Neural crest cell (in vitro differentiated cells): ENCODE measurements at places on chromosomes 3 and 15.

GRCh38 chr3:188239577-188239976 lies 85.6 kb downstream of the LPP start:
- no peak for DNase-seq

GRCh38 chr3:139532976-139533375 lies 6.6 kb downstream of the RBP1 start:
- DNase-seq = no peak

- no peak for DNase-seq
These were observed 17.8 kb downstream of the CCDC54 start for GRCh38 chr3:107395066-107395465.

DNA sequence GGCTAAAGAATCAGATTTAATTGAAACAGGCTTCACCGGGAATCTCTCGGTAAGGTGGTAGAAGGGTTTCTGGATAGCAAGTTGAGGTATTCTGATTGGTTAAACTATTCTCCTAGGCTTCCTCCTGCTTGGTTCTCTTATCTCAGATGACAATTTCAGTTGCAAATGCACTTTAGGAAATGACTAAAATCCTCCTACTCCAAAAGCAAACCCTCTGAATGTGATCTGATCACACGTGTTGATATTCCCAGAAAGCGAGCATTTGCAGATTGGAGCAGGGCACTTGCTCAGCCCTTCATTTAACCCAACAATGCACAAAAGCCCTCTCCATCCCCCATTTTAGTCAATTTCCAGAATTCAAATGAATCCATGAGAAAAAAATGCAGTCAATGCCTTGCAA lies 55.6 kb upstream of the ICE2 start:
- DNase-seq = no peak

- no peak for DNase-seq
These were observed 638.8 kb upstream of the GRM7 start for GRCh38 chr3:6222069-6222468.

DNA sequence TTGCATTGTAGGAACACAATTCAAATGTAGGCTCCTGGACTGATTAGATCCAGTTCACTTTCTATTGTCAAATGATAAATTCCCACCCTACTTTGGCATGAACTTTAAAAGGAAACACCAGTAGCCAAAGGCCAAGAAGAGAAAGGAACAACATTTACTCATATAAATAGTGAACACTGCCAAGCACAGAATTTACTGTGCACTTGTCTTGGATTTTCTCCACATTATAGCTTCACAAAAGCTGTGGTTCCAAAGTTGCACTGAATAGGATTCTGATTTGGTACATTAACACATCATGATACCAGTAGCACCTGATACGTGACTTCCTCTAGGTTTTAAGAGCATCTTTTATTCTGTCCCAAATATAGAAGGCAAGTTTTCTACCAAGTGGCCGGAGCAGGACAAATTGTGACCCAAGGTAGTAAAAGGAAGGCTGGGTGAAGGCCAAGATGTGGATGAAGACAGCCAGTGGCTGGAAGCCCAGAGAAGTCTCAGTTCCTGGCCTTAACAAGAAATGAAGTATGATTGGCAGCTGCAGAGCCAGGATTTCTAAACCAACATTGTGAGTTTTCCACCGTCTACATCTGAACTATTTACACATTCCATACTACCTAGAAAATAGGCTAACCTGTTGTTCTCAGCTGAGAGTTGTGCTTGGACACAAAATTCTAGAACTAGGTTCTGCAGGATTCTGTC lies 206.7 kb downstream of the THRB start:
- no peak for DNase-seq

DNA sequence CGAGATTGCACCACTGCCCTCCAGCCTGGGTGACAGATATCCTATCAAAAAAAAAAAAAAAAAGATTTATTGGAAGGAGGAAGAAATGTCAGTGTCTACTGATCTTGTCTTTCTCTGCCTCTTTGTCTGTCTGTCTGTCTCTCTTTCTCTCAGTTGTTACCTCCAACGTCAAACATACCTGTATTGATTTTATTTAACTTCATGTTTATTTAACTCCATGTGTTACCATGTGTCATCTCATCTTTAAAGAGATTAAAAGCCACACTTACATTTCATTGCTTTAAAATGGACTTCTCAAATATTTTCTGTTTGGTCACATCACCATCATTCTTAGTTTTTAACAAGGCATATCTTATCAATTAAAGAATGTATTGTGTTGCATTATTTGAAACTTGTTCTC lies 9.4 kb downstream of the CLDN11 start:
- no peak for DNase-seq

- DNase-seq = no peak
These were observed 118.0 kb downstream of the TNIK start for GRCh38 chr3:171342200-171342599.

- no peak for DNase-seq
These were observed 73.8 kb downstream of the MB21D2 start for GRCh38 chr3:192843723-192844485.

GRCh38 chr15:60720493-60721256 lies 241.7 kb upstream of the ICE2 start:
- DNase-seq = no peak

DNA sequence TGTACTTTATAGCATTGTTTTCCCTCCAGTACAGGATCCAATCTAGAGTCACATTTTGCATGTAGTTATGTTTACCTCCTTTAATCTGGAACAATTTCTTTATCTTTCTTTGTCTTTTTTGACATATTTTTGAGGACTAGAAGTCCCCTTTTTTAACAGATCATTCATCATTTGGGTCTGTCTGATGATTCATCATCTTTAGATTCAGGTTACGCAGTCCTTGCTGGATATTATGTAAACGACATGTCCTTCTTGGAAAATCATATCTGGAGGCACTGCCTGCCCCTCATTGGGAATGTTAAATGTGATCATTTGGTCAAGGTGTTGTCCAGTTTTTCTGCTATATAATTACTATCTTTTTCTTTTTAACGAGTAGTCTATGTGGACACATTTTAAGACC lies 18.3 kb downstream of the TGM4 start:
- no peak for DNase-seq

- DNase-seq = no peak
These were observed 69.9 kb downstream of the CMTM8 start for GRCh38 chr3:32308378-32308777.

DNA sequence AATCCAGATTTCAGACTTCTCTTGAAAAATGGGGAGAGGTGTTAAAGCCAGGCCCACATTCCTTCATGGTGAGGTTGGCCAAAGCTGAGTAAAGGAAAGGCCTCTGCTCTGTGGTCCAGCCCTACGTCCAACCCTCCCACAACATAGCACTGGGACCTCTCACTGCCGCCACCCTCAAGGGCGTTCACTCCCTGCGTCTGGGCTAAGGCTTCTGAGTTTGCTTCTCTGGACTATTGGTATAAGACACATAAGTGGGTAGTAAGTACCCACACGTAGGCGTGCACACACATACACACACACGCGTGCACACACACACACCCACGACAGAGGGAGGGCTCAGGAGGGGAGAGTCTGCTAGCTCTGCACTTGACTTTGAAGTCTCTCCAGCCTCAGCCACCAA lies 80.2 kb upstream of the PXYLP1 start:
- DNase-seq = no peak
